ENCODE measurements at places on chromosomes 1 and 21.

GRCh38 chr1:30645807-30646206 is 77.6 kb downstream of the MATN1 start:
- DNase-seq, result no peak

- DNase-seq, result no peak
These were observed 497 bp downstream of the FBXO44 start for GRCh38 chr1:11654939-11655808.

DNA sequence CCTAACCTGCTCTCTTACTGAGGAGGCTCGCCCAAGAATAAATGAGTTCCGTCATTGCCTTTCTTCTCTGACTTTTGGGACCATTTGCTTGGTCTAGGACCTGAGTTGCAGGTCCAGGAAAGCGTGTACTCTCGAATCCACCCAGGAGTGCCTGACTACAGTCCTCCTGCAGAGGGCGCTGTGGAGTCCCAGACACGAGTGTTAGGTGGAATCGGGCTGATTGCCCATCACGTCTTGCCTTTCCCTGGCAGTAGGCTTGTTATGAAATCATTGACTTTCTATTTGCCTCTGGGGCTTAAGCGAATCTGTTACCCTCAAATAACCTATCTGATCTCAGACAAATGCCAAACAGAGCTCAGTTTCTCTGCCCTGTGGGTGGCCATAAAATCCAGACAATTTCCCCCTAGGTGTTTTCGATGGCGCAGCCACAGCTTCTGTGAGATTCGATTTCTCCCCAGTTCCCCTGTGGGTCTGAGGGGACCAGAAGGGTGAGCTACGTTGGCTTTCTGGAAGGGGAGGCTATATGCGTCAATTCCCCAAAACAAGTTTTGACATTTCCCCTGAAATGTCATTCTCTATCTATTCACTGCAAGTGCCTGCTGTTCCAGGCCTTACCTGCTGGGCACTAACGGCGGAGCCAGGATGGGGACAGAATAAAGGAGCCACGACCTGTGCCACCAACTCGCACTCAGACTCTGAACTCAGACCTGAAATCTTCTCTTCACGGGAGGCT is at the start of gene IL20:
IL20 (plus strand) TSS at position 685 of the 733 bp plus-strand sequence. CDS start 230 bp downstream, outside the sequence.
- peak; percentile 59 for DNase-seq

DNA sequence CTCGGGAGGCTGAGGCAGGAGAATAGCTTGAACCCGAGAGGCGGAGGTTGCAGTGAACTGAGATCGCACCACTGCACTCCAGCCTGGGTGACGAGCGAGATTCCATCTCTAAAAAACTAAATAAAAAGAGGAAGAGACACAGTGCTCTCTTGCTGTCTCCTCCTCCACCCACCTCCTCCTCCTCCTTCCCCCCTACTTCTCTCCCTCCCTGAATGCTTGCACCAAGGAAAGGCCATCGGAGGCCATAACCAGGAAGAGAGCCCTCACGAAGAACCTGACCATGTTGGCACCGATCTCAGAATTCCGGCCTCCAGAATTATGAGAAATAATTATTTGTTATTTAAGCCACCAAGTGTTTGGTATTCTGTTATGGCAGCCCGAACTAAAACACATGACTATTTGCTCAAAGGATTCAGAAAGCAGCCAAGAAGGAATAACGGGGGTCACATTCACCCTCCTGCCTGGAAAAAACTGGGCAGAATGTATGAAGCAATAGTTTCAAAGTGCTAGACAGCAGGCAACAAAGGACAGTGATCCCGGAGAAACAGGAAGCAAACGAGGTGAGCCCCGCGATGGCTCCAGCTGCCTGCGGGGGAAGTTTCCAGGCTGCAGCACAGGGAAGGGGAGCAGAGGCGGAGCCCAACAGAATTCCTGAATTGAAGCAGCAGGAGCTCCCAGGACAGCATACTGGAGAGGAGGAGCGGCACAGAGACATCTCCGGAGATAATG is 35.8 kb downstream of the LDLRAD1 start:
- DNase-seq, result no peak

DNA sequence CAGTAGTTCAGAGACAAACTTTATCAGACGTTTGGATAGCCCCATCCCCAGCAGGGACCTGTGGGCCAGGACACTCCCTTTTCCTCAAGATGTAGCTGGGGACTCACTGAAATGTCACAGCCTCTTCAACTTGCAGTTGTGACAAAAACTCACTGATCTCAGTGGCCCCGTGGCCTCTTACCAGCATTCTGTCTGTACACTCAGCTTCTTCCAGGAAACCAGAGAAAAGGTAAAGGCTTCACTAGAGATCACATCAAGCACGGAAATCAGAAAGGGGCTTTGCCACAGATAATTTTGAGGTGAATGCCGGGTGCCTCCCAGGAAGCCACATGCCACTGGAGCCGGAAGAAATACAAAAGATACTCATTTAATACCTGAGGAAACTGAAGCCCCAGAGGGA is 122.2 kb downstream of the CCDC185 start:
- DNase-seq, result no peak

DNA sequence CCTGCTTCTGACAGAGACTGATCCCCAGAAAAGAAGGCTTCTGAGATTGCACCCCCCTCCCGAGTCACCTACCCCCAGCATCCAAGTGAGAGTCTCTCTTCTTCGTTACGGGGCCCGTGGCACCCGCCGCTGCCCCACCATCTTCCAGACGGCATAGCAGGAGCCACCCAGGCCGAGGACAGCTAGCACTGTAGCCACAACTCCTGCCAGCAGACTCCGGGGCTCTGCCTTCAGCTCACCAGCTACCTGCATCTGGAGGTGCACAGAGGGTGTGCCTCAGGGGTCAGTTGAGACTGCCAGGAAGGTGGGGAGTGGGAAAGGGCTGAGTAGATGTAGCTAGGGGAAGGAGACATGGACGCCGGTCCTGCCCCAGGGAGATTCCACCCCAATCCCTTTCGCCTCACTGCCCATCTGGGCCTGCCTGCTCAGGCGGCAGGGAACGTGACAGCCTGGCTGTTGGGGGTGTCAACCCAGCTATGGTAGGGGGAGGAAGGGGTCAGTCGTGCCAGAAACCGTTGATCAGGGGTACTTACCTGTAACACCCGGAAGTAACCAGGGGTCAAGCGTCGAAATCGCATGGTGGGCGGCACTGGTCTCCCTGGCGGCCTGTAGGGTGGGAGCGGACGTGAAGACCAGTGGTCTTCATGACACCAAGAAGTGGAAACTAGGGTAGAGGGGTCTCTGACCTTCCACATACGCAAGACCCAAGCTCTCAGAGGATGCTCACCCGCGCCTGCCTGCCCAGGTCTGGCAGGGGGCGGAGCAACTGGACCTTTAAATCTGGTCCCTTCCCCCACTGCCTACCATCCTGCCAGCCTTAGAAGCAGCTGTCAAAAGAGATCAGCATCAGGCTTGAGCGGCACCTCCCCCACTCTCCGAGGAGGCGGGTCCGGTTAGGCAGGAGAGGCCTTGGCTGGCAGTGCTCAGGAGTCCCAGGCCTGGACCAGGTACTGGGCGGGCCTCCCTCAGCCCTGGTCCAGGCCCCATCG is at the start of gene ZNF593OS:
ZNF593OS (minus strand) TSS at position 749 of the 989 bp plus-strand sequence; CDS start at position 578, 171 bp downstream.
- DNase-seq, result no peak

- DNase-seq, result no peak
These were observed 172.7 kb upstream of the NR5A2 start for GRCh38 chr1:199854686-199855321.

DNA sequence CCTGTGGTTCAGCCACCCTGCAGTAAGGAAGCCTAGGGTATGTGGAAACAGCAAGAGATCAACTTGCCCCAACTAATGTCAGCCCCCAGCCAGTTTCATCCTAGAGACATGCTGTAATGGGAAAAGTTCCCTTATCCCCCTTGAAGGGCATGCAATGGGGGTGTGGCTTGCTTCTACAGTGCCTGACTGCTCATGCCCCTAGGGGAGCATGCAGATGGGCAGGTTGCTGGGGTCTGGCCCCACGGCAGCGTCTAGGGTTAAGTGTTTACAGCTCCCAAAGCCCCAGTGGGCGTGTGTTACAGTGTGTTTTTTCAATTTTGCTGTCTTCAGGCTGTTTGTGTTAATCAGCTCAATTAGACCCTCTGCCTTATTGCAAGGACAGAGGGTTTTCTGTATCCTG is 1105.9 kb downstream of the AMY1C start:
- DNase-seq, result no peak

GRCh38 chr21:37915497-37915911 is 753 bp downstream of the KCNJ6 start:
- no peak for DNase-seq

- no peak for DNase-seq
These were observed 64.2 kb downstream of the TCP10L start for GRCh38 chr21:32520875-32521735.

DNA sequence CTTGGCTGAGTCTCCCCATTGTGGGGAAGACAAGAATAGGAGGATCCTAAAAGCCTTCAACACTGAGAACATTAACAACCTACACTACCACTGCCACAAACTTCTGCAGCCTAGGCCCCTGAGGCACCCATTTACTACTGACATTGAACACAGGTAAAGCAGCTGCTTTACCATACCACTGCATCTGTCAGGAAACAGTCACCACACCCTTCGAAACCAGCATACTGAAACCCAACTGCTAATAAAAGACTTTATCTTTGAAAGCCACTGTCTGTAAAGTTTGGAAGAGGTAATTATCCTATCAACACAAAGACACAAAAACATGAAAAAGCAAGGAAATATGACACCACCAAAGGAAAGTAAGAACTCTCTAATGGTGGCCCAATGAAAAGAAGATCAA is 7.4 kb downstream of the IFNAR1 start:
- DNase-seq, result no peak

DNA sequence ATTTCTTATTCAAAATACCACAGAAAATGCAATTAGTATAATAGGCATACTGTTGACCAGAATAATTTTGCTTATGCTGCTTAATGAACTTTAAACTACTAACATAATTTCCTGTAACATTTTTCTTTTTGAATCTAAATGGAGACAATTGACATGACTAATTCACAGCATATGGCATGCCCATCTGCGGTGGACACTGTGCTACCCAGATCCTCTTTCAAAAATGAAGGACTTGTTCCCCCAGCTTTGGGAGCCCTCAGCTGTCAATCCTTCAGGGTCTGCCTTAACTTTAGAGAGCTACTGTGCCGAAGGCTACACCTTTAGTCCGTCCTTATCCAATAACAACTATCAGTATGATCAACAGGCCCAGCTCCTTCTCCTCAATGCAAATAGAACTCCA is 789.0 kb downstream of the PLA2G4A start:
- DNase-seq, result no peak

DNA sequence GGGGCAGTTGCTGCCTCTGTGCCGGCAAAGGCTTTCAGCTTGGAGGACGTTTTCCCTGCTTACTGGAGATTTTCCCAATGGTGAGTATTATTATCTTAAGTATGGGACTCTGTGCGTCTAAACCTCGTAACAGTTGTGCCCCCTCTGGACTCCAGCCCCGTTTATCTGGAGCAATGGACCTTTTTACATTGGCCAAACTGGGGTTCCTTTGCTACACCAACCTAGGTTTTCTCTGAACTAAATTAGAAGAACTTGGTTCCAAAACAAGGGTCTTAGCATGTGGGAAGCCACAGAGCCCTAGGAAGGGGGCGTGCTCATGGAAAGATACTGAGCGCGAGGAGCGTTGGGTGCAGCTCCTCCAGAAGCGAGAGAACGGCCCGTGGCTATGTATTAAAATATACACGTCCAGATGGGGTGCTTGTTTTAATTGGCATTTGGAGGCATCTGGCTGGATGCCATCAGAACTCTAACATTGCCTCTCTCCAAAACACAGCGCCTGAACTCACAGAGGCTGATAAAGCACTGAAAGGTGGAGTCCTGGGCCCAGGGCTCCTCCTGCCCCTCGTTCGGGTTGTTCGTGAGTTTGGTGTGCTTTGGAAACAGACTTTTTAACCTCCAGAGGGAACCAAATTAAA is 28.4 kb downstream of the POFUT2 start:
- no peak for DNase-seq

DNA sequence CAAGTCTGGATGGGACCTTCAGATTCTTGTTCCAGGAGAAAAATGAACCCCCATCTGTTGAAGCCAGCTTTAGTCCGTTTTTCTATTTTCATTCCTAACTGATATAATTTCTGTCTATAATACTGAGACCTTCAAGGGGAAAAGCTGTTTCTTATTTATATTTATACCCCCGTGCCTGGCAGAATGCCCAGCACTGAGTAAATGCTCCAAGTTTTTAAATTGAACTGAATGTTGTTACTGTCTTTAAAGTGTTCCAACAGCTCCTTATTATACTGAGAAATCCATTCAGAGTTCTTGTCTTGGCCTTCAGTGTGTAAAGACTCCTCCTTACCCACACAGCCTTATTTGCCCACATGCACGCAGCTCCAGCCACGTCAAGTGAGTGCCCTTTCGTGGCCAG is 178.6 kb upstream of the HMGB4 start:
- no peak for DNase-seq

GRCh38 chr1:47682198-47682597 is 244.4 kb downstream of the FOXD2 start:
- DNase-seq, result no peak

DNA sequence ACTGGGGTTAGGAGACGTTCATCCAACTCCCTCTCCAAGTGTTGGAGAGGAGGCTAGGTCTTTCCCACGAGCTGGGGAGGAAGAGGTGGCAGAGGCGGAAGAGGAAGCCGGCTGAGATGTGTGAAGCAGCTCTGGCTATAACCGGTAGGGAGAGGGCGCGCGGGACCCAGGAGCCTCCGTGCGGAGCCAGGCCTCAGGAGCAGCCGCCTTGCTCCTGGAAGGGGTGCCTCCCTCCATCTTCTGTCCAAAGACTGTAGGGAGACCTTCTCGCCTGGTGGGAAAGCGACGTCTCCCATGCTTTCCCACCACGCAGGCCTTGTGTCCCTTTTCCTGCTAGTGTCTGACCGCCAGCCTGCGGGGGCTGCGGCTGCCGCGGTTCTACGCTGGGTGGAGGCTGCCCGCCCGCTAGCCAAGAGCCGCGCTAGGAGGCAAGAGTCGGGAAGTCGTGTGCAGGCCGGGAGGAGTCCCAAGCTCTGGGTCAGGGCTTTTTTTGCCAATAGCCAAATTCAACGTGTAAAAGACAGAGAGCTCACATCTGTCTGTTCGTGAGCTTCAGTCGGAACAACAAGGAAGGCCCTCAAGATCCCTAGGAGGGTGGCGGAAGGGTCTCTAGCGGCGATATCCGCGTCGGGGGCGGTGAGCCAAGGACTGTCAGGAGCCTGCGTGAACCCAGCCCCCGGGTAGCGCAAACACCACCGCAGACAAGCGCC is 8.4 kb upstream of the NBPF11 start:
- no peak for DNase-seq

DNA sequence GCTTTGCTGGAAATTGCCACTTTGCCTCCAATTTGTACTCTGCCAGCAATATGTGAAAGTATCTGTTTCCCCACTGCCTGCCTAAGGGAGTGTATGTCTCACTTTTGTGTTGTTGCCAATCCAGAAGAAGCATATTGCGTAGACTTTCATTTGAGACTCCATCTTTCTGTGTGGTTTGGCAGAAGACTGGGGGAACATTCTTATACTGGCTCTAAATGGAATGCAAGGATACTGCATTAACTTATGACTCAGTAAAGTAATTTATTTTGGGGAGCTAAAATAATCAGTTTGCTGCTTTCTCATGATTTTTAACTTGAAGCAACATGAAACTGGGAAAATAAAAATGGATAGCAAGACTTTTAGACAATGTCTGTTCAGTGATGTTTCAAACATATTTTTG is 107.7 kb upstream of the TMPRSS2 start:
- no peak for DNase-seq

- DNase-seq, result no peak
These were observed 6.7 kb upstream of the METTL25B start for GRCh38 chr1:156721535-156721934.

Data from NCI-H2107 (cell line).